ENCODE measurements at places on chromosomes 12 and 14. TPM values are rescaled to one million over a fixed set of nuclear protein-coding genes. Genes with fewer than 3 reads are reported as not detected.

Gene SIVA1
- 70.9 TPM for total RNA-seq

Gene CIROP
- not detected for total RNA-seq

Gene MYL2
- total RNA-seq = not detected

GRCh38 chr12:11727133-11727664 lies 77.7 kb downstream of the ETV6 start:
- no peaks in the 10 kb centered on the region for H3K27me3 ChIP-seq
- H3K4me1 ChIP-seq = peaks cover 50% of the 10 kb centered on the region
- DNase-seq = no peak
- peak overlapping the region; percentile 30 for H3K27ac ChIP-seq
- H3K4me3 ChIP-seq = no peak overlapping the region

Gene RNASE1
- total RNA-seq = 13.3 TPM
